ENCODE measurements at places on chromosomes 2 and 18.
A peak's percentile ranks its signal among the peaks of the same experiment; 100 is the strongest.

DNA sequence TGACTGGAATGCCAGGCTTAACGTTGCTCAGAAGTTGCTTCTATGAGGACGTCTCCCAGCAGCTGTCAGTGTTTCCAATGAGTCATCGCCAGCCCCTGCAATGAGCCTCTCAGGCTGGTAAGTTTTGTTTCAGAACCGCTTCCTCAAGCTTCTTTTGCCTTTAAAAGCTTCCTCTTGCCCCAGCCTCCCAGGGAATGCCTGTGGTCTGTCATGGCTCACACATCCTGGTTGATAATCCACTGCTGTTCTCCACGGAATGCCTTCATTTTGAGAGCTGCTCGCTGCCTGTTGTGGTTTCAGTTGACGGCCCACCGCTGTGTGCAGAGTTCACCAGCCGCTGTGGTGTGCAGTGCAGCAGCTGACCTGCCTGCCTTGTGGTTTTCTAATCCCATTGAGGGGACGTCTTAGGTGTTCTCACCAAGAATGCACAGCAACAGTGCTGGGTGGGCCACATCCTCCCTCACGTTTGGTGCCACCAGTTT is 96.4 kb downstream of the RTP5 start:
- DNase-seq: no peak

DNA sequence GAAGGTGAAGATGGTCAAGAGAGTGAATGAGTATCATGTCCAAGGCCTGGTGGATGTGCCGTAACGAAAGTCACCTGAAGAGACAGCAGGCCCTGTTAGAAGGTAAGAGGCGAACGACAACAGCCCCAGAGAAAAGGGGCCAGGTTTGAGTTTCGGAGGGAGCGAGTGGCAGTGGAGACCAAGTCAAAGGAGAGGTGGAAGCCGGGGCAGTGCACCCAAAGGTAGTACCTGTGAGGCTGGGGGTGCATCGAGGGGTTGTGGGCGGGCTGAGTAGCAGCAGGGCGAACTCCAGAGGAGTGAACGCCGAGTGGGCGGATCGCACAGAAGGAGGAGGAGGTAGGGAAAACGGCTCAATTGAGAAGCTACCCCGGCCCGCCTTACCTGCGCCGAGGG is 358 bp downstream of the USP37 start:
- DNase-seq: peak; percentile 69

GRCh38 chr2:227153758-227154486 is 10.1 kb downstream of the COL4A4 start:
- no peak for DNase-seq

DNA sequence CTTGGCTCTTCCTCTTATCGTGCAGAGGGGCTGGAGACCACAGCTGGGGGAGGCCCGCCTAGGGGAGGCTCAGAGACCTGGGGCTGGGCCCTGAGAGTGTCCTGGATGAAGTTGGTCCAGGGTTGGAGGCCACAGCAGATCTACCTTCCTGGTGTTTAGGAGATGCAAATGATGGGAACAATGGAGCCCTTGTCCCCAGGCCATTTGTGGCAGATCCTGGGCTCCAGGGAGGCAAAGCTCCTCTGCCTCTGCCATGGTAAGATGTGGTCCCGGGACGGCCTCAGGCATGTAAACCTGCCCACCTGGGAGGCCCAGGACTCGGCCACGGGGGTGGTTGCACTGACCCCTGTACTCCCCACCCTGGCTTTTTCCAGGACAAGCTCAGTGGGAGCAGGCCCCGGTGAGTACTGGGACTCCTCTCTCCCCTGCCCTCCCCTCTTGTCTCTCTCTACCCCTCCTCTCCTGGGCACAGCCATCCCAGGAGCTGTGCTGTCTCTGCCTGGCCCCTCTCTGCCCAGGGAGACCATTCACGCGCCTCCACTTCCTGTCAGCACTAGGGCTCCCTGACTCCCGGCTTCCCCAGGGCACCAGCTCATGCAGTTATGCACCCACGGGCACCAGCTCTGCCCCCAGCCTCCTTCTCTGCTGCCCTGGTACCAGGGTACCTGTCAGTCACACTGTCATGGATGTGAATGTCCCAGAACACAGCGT is 10.9 kb downstream of the SH2D6 start:
- DNase-seq: no peak

- no peak for DNase-seq
Measured at GRCh38 chr18:28088477-28088876, 88.5 kb downstream of the CDH2 start.

DNA sequence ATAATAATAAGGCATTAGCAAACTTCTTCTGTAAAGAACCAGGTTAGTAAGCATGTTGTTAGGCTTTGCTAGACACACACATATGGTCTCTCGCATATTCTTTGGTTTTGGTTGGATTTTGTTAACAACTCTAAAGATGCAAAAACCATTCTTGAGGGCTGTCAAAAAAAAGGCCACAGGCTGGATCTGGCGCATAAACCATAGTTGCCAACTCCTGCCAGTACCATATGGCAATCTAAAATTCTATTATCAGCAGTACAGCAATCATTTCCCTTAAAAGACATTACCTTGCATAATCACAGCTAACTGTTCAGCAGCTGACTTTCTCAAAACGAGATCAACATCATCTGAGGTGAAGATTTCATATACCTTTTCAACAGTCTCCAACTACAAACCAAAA is 63.5 kb downstream of the RTTN start:
- DNase-seq: no peak

DNA sequence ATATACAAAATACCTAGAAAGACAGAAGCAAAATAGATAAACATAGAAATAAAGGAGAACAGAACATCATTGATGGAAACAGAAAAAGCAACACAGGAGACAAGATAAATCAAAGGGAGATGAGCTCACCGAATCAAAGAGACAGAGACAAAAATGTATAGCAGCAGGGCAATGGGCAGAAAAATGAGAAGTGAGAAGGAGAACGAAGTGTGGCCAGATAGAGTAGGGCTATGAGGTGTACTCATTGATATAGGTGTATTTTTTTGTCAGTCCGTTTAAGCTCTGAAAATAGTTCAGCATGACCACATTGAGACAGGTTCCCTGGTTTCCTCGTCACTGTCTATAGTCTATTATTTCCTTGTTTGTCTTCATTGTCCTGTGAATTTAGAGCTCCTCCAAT is 55.1 kb downstream of the SP100 start:
- DNase-seq: no peak

- DNase-seq: no peak
Measured at GRCh38 chr2:145066856-145067548, 547.1 kb upstream of the ZEB2 start.

- DNase-seq: no peak
Measured at GRCh38 chr2:82837588-82838304, 1621.3 kb downstream of the SUCLG1 start.

GRCh38 chr18:55003695-55004094 is 44.4 kb upstream of the CCDC68 start:
- DNase-seq: no peak

DNA sequence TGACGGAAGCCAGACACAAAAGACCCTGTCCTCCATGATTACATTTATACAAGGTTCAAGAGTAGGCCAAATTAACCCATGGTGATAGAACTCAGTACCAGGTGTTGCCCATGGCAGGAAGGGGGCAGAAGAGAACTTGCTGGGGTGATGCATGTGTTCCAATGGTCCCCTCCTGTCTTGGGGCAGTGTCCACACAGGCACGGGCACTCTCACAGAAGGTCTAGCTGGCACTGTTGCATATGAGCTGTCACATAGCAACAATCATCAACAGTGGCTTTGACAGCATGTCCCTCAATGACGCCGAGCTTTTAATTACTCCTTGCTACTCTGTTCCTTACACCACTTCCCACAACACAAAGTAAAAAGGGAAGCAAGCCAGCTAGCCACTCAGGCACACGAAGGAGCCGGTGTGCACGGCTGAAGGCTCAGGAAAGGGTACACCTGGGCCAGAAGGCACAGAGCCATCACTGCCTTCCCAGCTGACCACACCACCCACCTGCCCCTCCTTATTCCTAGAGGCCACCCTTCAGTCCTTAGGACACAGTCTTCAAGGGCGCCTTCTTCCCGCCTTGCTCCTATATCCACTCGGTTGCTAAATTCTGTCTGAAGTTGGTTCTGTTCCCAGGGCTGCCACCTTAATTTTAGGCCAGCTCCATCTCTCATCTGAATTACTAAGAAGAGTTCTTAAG is 28.9 kb downstream of the RPL31 start:
- no peak for DNase-seq

GRCh38 chr18:76052227-76052595 is 442.8 kb downstream of the ZNF516 start:
- no peak for DNase-seq

DNA sequence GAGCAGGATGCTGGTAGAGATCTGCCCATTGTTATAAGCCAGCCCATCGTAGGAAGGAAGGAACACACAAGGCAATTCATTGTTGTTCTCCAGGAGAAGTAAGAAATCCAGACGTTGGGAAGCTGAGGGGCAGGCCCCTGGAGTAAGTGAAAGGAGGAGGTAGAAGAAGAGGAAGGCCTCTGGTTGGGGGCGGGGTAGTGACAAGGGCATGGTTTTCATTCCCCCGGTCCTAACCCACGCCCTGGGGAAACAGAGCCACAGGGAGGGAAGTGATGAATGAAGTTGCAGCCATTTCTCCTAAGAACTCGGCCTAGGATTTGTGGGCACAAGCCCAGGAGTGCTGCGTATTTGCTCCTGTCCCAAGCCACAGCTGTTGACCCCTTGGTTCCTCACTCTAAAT is 18.0 kb downstream of the LBH start:
- no peak for DNase-seq

- no peak for DNase-seq
Measured at GRCh38 chr2:103667335-103667884, 905.6 kb downstream of the TMEM182 start.
